Anterior cingulate cortex (tissue), 58 donors: ENCODE measurements at places on chromosomes 3 and 15.

- no peak for DNase-seq
Measured at GRCh38 chr3:160981217-160981938, 123.8 kb downstream of the B3GALNT1 start.

GRCh38 chr15:100712226-100712625 lies 109.8 kb downstream of the ASB7 start:
- no peak for DNase-seq

DNA sequence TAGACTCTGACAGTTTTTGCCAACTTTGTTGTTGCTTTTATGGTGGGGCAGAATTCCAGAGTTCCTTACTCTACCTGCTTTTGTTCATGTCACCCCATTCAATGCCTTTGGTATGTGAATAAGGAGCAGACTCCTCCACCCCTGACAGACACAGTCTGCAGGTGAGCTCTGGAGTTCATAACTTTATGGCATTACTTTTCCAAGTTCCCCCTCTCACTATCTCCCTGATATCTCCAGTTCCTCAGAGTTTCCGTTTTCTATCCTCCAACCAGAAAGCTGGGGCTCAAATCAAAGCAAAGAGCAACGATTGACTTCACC lies 23.1 kb upstream of the MTMR10 start:
- no peak for DNase-seq

DNA sequence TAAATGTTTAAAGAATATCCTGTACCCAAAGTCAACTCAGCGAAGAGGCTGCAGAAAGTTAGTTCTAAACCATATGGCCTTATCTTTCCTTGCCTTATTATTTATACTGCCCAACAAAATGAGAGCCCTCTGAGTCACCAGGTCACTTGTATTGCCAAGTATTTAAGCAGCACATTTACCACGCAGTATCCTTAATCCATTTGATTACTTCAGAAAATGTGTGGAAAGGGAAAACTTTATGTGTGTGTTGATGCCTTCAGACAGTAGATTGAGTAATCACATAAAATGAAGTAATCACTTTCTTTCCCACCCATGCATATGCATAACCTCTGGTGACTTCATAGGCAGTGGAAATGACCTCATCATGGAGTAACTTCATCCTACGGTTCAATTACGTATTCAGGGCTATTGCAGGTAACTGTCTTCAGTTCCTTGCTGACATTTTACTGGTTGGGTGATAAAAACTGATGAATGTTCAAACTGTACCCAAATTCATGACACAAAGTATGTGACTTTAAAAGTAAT lies 7.5 kb upstream of the CADPS start:
- no peak for DNase-seq

GRCh38 chr3:198071602-198072287 lies 111.7 kb downstream of the LMLN start:
- no peak for DNase-seq

DNA sequence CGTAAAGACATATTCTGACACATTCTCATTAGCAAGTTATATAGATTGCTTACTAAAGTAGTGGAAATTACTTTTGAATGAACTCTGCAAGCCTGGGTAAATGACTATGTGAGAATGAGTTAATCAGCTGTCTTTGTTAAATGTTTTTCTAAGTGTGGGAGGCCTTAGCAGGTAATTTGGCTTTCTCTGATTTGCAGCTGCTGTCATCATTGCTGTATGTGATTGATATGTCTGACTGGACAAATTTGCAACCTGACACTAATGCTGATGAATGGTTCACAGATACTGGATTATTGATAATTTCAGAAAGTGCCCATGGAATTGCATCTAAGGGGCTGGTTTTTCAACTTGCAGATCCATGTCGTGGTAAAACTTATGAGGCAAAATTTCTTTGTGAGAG lies 372.2 kb upstream of the SGO1 start:
- no peak for DNase-seq

- no peak for DNase-seq
Measured at GRCh38 chr3:184231671-184232070, 2.3 kb downstream of the VWA5B2 start.

GRCh38 chr15:53555226-53555625 lies 204.2 kb downstream of the WDR72 start:
- DNase-seq: no peak

DNA sequence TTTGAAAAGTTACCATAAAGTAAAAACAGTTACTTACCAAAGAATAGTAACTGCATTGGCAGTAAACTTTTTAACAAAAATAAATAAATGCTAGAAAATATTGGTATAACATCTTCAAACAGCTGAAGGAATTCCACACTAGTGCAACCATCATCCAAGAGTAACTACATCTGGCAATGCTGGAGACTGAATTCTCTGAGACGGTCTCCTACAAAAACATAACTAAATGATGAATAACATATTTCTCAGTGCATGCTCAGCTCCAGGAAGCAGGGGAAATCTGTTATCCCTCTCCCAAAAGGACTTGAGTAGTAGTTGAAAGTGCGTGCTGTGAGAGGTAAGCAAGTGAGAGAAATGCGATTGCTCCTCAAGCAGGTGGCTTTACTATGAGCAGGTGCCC lies 526.8 kb upstream of the CCDC54 start:
- DNase-seq: no peak

DNA sequence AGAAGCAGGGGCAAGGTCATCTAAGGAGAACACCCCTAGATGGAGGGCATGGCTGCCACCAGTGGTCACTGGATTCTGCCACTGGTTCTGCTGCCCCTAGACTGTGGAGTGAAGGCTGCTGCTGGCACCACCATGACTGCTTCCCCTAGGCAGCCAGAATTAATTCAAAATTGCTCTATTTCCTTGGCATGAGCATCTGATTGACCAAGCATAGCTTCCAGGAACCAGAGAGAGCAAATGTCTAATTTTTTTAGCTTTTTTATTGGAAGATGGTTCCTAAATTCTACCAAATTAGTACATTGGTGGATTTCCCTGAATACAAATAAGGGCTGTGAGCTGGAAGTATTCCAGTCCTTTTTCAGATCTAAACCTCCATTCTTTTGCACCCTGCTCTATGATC lies 270.2 kb upstream of the GBE1 start:
- no peak for DNase-seq

DNA sequence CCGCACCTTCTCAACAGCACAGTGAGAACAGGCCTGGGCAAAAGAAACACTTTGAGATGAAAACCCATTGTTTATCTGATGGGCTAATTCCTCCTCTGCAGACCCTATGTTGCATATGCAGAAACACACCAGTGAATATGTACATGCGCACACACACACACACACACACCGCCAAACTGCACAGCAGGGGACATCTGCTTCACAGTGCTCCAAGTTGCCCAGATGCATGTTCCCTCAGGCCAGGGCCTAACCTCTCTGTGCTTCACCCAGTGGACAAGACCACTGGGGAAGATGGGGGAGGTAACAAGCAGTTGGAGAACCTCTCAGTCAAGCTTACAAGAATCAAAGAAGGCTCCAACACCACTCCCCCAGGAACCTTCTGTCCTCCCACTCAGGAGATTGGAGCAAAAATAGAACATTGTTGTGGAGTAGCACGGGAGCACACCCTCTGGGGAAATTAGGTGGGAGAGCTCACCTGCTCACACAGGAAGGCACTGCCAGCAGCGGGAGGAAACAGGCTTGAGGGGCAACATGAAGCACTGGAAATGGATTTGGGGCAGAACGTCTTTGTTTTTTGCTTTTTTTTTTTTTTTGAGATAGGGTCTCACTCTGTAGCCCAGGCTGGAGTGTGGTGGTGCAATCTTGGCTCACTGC lies 13.0 kb downstream of the HCN4 start:
- no peak for DNase-seq

DNA sequence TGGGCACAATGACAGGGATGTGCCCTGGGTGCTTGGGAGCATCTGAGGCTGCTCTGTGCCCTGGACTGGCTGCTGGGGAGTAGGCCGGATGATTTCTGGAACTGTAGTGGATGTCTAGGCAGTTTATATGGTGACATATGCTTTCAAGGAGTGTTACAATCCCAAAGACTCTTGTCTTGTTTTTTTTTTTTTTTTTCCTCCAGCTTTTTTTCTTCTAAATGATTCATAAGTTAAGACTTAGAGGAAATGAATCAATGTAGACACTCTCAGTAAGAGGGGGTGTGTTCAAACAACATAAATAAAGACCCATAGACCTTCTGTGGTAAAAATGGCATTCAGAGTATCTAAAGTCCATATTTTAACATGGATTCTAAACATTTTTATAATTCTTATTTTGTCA lies 706.1 kb upstream of the GOLIM4 start:
- no peak for DNase-seq

DNA sequence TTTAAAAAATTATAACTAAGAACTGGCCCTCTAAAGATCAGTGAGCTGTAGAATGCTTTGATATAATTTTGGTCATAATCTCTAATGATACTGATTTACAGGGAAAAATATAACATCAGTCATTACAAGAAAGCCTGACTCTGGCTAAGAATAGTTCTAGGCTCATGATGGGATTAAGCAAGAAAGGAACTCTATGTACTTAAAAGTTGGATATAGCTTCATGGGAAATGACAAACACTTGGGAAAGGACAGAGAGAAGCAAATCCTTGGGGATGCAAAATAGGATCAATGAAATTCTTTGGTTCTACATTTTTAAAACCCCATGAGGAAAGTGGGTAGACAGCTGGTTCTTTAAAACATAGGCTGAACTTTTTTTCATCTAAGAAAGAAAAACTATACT lies 472.7 kb upstream of the NR2F2 start:
- DNase-seq: no peak

DNA sequence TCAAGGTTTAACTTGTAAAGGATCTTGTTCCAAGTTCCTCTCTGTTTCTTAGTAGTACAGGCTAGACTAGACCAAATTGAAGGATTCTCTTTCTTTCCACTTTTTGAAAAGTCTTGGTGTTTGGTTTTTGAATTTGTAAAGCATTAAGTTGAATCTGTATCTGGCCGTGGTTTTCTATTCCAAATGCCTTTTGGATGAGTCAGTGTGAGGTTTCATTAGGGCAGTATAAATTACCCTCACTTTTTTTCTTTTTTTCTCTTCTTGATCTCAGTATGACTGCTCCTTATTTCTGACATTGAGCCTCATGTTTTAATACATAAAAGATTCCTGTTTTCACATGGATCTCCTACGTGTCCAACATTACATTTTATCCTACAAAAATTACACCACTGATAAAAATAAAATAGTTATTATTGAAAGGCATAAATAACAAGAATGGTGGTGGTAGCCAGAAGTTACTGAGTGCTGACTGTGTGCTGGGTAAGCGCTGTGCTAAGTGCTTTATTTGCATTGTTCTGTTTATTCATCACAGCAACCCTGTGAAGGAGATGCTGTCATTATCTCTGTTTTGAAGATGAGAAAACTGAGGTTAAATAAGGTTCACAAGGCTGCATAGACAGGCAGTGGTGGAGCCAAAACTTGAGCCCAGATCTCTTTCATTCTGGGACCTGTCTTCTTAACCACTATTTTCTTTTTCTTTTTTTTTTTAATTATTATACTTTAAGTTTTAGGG lies 48.3 kb downstream of the MITF start:
- no peak for DNase-seq

DNA sequence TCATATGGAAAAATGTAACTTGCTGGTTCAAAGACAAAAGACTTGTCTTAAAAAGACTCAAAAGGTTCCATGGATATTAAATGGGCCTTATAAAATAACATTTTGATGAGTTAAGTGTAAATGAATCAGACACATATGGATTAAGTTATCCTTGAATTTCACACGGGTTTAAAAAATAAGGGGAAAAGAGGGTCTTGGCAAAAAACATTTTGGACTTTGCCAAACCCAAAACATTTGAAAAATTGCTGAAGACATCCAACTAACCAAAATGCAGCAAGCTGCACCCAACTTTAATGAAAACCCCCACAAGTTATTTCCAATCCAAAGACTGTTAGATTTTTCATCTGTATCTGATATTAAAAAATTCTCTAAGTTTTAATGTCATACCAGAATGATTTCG lies 200.7 kb downstream of the MEIS2 start:
- DNase-seq: no peak

GRCh38 chr3:192953926-192954325 lies 36.3 kb upstream of the MB21D2 start:
- no peak for DNase-seq

- no peak for DNase-seq
Measured at GRCh38 chr3:122265957-122266356, 59.1 kb upstream of the CSTA start.

DNA sequence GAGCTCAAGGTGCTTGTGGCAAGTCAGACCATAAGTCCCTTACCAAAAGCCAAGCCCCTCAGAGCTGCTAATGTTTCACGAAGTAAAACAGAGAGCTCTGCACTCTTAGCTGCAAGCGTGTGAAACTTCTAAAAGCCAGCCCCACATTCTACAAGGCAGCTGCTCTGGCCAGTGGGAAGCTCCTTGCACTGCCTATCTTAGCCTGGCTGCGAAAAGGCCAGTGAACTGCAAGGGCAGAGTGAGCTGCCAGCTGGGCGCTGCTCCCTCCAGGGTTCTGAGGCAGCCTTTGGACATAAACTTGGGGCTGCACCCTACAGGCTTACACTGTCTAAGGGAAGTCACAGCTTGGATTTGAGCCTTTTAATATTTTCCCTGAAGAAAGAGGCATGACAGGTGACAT lies 2.2 kb upstream of the MUSTN1 start:
- no peak for DNase-seq

DNA sequence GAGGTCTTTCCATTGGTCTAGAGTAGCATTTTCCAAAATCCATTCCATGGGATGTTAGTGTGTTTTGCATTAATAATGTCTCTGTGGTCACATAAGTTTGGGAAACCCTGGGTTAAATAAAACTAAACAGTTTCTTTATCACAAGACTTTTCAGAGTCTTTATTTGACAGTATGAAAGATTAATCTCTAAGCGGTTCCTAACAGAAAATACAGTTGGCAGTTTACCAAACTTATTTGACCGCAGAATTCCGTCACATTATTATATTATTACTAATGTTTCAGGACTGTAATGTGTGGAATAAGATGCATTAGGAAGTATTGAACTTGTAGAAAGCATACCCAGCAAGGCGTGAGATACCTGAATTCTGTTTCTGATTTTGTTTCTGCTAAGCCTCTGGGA lies 71.5 kb upstream of the ADAMTSL3 start:
- no peak for DNase-seq

DNA sequence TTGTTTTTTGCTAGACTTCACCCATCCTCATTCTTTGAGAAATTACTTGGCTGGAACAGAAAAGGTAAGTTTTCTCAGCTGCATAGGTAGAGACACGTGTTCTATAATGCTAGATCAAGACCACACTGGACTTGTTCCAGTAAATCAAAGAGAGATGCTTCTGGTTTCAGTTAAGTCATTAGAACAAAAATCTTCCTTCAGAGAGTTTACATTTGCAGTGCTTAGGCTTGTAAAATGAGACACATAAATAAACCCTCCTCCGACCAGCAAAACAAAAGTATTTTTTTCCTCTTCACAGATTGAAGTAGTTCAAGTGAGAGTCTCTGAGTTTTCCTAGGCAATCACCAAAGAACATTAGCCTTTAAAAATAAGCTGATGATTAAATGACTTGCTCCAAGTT lies 87.3 kb upstream of the PROK2 start:
- DNase-seq: no peak

- no peak for DNase-seq
Measured at GRCh38 chr3:184348057-184348382, 10.6 kb downstream of the FAM131A start.

GRCh38 chr15:44647036-44647435 lies 16.4 kb downstream of the SPG11 start:
- no peak for DNase-seq
